ENCODE measurements at places on chromosomes 2 and 18.

- DNase-seq = no peak
Measured at GRCh38 chr18:78975292-78975691, 4.3 kb upstream of the SALL3 start.

- no peak for DNase-seq
Measured at GRCh38 chr2:166341426-166341825, 34.3 kb downstream of the SCN9A start.

- DNase-seq = no peak
Measured at GRCh38 chr2:41832218-41832617, 215.6 kb upstream of the PKDCC start.

GRCh38 chr2:58484221-58484620 is 243.1 kb upstream of the FANCL start:
- DNase-seq = peak; percentile 72

DNA sequence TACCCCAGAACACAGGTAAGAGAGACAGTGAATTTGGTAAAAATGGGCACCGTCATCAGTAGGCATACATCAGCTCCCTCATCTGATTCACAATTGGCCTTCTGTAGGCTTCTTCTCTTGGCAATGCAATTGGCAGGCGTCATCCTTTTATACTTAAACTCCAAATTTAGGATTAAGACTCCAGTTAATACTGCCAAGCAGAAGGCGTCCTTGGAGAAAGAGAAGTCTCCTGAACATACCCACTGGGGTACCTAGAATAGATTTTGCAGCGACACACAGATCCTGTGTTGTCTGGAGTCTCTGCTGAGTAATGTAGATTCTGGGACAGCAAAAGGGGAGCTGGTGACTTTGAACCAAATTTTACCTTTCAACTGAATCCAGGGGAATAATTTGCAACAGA is 592 bp upstream of the METAP1D start:
- no peak for DNase-seq

GRCh38 chr2:203914546-203915182 is 21.9 kb upstream of the ICOS start:
- DNase-seq = no peak

GRCh38 chr2:203394519-203395227 is 66.5 kb downstream of the ABI2 start:
- no peak for DNase-seq

All from fibroblast of skin of right quadriceps (primary cell).